ENCODE measurements at places on chromosomes 7 and 10.

DNA sequence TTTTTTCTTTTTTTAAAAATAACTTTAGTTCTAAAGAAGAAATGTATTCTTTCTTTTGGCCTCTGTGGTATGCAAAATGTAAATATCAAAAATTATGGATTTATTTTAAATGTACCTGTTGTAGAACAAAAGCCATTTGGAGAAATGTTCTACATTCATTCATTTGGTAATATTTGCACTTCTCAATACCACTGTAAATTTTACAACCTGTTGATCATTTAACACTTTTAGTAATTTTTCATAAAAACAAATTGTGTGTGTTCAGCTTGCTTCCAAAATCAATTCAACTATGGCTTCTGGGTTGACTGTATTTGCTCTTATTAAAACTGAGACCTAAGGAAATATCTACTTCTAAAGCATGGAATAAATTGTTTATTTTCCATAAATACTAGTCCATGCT lies 2.3 kb upstream of the IGF2BP3 start:
- no peak for DNase-seq

DNA sequence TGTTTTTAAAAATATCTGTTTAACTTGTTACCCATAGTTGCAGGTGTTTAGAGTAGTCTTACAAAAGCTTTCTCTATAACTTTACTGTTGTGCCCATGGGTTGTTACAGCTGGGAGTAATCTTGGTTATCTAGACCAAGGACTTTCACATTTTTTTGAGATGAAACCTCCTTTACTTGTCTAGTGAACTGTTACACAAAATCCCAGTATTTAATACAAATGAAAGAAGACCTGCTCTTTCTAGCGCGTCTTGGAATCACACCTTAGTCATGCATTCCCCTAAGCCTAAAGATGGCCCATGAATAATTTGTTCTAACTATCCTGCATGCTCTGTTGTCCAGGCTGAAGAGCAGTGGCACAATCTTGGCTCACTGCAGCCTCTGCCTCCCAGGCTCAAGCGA lies 38.0 kb downstream of the CSGALNACT2 start:
- no peak for DNase-seq

DNA sequence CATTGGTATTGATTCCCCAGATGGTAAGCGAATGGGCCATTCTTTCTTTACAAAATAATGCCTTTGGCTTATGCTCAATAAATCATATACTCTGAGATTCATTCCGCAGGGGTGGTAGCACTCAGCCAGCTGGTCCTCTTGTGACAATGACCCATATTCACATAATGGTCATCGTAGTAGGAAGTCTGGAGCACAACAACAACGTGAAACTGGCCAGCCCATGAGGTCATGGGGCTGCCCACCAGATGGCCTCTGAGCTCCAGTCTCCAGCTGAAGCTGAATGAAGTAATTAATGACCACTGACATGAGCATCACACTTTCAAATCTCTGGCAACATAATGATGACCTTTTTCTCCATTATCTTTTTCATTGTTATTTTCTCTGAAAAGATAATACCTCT lies 42.3 kb upstream of the SORCS1 start:
- no peak for DNase-seq

DNA sequence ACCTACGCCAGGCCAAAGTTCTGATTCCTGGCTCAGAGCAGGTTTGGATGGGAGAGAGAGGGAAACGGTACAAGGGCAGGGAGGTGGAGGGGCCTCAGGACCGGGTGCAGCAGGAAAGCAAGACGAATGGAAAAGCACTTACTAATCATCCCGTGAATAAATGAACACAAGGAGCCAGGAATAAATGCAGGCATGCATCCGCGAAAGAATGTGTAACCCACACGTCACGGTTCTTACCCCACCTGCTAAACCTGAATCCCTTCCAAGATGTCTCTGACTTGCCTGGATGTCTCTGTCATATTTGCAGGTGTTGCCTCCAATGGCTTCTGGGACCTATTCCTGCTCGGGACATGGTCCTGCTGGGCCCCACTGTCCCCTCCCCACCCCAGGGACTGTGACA lies 335.2 kb upstream of the RNF32 start:
- no peak for DNase-seq

DNA sequence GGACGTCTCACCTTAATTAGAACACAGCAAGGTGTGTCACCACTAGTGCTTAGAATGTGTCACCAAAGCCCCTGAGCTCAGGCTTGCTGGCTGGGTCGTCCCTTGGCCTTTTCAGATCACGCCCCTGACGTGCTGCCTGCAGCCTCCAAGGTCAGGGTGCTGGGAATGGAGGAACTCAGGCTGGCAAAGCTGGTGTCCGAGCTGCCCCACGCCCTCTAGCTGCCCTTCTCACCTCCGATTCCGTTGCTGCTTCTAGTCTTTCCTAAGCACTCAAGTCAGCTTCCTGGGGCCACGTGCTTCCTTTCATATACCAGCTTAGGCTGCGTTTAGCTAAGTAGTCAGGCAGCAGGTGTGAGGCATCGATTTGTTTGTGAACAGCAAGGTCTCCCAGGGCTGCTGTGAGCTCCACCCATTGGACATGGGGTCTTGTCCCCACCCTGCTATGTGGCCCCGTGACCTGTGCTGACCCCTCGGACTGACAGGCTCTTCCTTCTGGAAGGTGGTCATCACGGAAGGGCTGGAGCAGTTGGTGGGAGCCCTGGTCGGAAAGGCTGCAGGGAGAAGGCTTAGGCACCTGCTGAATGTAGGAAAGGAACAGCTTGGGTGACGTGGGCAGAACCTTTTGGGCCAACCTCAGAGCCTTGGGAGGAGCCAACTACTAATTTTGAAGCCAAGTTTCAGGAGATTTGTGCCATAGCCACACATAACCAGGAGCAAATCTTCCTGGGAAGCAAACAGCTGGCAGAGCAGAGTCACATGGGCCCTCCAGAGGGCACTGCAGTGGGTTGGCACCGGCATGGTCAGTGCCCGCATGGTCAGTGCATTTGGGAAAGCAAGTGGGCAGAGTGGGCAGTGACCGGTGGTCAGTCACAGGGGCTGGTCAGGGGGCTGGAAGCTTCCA lies 28.8 kb downstream of the VIPR2 start:
- no peak for DNase-seq

- no peak for DNase-seq
Measured at GRCh38 chr10:14916600-14916999, 37.3 kb downstream of the DCLRE1C start.

DNA sequence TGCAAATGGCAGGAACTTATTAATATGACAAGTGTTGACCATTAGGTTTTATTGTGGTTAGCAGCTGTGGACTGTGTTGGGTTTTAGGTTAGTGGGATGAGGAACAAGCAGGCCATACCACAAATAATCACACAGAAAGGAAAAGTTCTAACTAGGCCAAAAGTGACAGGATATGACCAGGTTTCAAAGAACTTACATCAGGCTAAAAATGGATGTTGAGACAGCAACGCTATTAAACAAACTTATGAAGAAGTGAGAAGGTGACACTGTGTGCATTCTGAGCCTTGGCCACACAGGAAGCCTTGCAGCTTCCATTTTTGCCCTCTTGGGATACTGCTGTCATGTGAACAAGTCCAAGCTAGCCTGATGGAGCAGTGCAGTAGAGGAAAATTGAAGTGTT lies 568.8 kb downstream of the HTR7 start:
- DNase-seq: no peak

DNA sequence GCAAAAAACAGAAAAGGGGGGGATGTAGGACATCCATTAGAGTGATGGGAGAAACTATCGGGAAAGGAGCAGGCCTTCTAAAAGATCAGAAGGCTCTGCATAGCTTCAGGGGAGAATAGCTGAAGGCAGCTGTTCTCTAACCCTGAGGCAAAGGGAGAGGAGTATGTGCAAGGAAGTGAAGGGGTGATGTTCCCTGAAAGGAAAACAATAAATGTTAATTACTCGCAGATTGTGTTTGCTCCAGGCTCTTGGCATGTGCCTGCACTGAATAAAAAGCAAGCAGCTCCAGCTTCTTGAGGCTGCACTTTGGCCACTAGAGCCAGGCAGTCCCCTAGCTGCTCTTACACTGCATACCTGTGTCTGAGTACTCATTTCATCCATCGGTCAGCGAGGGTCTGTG lies 14.4 kb upstream of the STARD3NL start:
- DNase-seq: no peak

DNA sequence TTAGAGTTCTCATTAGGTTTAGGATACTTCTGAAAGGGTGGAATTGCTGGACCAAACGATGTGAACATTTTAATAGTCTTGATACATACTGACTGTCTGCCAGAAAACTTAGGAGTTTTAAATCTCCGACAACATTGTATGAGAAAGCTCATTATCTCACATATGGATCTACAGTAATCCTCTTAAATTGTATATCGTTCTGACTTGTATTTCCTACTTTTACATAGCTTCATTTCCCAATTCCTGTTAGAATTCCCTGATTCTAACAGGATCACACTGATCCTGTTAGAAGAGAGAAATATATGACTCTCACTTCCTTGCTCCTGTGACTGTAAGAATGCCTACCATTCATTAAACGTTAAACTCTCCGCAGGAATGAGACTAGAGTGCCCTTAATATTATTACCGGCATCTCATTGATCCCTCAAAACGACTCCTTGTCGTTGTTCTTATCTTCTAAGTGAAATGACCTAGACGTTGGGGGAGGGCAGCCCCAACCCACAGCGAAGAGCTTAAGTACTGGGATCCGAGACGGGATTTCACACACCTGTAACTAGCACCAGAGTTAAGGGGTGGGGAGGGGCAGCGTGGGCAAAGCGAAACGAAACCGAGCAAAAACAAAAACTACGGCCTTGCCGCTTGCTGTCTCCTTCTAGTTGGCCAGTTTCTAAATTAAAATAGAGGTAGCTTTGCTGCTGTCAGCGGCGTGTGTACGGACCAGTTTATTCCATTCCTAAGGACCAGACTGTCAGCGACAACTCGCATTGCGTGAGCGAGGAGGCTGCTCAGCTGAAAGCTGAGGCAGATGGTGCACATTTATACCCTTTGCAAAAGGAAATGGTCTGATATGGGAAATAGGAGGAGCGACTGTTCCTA lies 678 bp upstream of the TMEM106B start:
- no peak for DNase-seq

- no peak for DNase-seq
Measured at GRCh38 chr7:134854816-134855215, 75.4 kb downstream of the CALD1 start.

DNA sequence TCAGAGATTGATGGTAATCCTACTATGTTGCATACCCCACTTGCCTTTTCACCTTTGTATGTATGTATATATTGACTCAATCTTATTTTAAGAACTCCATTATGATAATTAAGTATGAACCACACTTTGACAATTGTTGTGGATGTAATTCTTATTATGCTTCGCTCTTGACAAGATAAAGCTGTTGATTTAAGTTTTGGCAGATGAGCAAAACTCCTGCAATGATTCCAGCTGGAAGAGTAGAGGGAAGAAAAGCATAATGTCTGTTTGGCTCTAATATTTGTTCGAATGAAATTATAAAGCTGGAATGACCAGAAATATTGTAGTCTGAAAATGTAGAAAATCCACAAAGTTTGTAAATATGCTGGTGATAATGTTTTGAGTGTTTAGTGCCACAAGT lies 83.8 kb upstream of the AKR1E2 start:
- DNase-seq: no peak

GRCh38 chr10:12984165-12984747 lies 17.3 kb downstream of the CCDC3 start:
- DNase-seq: no peak

DNA sequence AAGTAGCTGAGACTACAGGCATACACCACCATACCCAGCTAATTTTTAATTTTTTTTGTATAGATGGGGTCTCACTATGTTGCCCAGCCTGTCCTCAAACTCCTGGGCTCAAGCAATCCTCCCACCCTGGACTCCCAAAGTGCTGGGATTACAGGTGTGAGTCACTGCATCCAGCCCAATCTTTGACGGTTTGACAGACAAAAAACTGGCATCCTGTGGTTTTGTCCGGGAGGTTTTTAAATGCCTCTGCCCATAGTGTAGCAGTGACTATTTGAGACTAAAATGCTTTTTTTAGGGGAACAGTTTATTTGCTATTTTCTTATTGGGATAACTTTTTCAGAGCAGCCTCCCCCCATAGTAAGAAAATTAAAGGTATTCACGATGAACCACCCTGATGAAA lies 523.7 kb upstream of the GALNT17 start:
- DNase-seq: no peak

GRCh38 chr7:150934045-150934766 lies 43.9 kb downstream of the KCNH2 start:
- no peak for DNase-seq

DNA sequence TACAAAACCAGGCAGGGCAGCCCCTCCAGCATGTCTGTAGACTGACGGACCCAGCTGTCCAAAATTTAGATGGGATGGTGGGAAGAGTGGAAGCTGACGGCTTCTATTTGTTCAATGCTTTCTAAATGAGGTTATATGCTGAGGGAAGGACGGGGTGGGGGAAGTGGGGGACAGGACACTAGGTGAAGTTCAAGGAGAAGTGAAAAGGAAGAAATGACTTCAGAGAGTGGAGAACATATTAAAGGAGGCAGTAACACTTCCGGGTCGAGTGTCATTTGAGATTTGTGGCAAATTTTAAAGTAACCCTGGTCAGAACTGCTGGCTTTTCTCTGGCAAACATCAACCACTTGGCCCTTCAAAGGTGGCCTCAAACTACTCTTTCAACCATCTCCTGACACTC lies 9.4 kb downstream of the PIP4K2A start:
- no peak for DNase-seq

GRCh38 chr7:149284343-149284742 lies 22.3 kb downstream of the ZNF783 start:
- DNase-seq: no peak

DNA sequence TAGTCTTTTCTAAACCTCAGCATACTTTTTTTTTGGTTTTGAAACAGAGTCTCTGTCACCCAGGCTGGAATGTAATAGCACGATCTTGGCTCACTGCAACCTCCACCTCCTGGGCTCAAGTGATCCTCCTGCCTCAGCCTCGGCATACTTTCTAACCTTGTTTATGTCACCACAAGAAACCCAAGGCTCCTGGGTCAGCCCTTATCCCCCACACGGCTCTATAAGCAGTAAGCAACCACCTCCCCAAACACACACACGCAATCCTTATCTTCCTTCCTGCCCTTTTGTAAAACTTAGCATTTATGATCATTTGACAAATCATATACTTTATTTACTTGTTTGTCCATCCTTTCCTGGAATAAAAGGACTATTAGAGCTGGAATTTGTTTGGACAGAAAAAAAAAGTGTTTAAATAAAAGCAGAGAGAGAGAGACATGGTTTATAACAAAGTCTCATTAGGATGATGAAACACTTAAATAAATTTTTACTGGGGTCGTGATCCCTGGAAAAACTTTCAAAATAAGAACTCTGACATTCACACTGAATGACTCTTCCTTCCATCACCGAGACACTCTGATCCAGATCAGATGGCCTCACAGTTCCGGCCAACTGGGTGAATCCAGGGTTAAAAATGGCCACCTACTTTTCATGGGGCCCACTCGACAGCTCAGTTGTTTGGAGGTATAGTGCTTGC lies 72.7 kb upstream of the PIK3CG start:
- DNase-seq: no peak

GRCh38 chr10:27297844-27298521 lies 57.4 kb upstream of the ACBD5 start:
- no peak for DNase-seq

DNA sequence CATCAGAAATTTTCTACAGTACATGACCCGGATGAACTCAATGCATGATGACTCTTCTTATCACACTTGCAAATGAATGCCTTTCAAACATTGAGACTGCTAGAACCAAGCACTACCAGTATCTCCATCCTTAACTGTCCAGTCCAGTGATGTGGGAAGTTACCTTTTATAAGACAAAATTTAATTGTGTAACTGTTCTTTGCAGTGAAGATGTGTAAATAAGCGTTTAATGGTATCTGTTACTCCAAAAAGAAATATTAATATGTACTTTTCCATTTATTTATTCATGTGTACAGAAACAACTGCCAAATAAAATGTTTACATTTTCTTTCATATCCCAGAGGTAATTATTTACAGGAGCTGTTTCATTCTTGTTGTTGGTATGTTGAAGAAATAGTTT lies 40.1 kb downstream of the LGI1 start:
- DNase-seq: no peak
